ENCODE measurements at places on chromosomes 5 and 9.

- no peak for DNase-seq
Measured at GRCh38 chr9:4146293-4146692, 153.6 kb downstream of the GLIS3 start.

GRCh38 chr9:131732061-131732526 lies 7.8 kb downstream of the RAPGEF1 start:
- no peak for DNase-seq

- no peak for DNase-seq
Measured at GRCh38 chr5:106205916-106206571, 1464.7 kb downstream of the EFNA5 start.

GRCh38 chr9:33311953-33312352 lies 21.6 kb downstream of the NFX1 start:
- DNase-seq: no peak

DNA sequence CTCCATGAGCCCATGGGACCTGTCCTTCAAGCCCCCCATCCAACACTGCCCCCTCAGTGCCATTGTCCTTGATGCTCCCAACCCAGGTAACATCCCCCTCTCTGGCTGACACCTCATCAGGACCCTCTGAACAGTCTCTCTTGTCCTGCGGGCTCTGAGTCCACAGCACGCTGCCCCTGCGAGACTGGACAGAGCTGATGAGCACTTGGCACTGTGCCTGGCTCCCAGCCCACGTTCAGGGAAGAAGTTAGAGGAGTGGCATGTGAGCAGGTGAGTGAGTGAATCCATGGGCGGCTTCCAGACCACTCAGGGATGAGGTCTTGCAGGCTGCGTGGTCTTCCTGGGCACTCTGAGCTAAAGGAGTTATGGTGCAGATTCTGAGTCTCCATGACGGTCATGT lies 70.7 kb downstream of the PAX5 start:
- no peak for DNase-seq

DNA sequence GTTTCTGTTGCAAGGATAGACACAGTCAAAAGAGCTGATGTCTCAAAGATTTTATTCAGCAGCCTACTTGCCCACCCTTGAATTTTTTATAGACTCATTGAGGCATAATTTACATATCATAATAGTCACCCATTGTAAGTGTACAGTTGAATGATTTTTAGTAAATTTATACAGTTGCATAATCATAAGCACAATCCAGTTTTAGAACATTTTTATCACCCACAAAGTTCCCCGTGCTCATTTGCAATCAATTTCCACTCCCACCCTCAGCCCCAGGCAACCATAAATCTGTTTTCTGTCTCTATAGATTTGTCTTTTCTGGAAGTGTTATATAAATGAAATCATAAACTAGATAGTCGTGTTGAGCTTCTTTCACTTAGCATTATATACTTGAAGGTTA lies 517.7 kb downstream of the TLE1 start:
- DNase-seq: no peak

DNA sequence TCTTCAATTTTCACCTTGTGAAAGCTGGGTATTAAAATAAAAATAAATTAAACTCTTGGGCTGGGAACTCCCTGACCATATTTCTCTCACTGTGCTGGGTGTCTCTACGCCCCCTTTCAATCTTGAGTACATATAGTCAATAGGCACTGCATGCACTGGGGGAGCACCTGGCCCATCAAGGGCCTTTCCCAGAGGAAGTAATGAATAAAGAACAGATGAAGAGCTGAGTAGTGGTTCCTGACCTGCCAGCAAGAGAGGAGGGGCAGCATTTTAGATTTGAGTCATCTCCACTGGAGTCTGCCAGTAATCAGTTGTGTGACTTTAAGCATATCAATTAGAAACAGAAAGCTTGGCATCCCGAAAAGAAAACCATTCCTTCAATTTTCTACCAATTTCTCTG lies 6.2 kb downstream of the MAPKAP1 start:
- peak; percentile 17 for DNase-seq

DNA sequence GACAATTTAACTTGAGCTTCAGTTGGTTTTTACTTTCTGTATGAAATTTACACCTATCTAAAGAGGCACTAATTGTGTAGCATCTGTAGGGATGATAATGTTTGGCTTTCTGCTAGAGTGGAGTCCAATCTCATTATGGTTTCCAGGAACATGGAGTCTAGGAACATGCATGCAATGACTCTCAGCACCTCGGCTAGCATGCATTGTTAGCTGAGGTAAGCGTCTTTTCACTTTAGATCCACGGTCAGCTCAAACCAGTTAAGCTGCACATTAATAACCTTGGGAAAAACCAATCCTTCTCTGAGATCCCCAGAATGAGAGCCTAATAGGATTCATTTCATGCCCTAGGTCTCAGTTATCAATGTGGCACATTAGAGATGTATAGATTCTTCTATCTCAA lies 7.8 kb upstream of the GDA start:
- no peak for DNase-seq

DNA sequence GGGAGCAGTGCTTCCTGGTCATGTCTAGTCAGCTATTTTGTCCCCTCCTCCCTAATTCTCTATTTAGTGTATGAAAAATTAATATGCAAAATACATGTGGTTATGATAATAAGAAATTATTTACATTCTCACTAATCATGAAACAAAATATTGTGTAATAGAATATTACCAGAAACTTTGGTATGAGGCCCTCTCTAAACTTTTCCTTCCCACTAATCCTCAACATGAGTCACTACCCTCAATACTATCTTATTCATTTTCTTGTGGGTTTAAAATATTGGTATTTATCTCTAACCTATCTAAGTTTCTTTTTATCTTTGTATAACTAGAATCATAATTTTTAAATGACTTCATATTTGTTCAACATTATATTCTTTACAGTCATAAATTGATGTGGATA lies 545.9 kb upstream of the PTPRD start:
- DNase-seq: no peak

GRCh38 chr5:169305366-169305765 lies 4.4 kb upstream of the SLIT3 start:
- no peak for DNase-seq

- DNase-seq: no peak
Measured at GRCh38 chr5:125189531-125189941, 443.1 kb upstream of the ZNF608 start.

DNA sequence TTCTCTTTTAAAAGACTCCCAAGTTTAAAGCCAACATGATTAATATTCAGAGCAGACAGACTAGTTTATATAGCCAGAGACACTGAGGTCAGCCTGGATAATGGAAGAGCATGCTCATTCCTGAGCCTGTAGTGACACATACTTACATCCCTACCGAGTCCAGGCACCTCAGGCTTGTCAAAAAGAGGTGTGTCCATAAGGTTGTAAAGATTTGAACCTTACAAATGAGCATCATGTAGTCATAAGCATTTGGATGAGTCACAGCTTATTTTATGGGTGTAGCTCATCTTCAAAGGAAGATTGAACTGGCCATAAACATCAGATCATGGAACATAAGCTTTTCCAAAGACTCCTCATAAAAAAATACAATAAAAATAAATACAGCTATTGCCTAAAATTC lies 333.5 kb downstream of the EFNA5 start:
- no peak for DNase-seq

DNA sequence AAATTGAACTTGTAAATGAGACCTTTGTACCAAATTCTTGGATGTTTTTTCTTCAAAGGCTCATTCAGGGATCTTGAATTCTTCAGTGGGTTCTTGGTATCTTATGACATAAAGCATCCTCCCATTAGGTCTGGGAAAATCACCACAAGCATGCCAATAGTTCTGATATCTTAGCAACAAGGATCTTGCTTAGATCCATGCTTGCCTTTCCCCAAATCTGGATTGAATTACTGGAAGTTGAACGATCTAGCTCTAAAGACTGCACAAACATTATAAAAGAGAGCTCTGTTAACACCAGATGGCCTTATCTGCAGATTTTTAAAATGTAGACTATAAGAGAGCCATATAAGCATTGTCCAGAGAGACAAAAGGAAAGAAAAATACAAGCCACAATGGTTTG lies 266.3 kb downstream of the RAB3C start:
- no peak for DNase-seq
